Amygdala (tissue), 56 donors: ENCODE measurements at places on chromosomes 11 and 22.

- no peak for DNase-seq
Measured at GRCh38 chr11:17171343-17171742, 36.4 kb downstream of the PIK3C2A start.

DNA sequence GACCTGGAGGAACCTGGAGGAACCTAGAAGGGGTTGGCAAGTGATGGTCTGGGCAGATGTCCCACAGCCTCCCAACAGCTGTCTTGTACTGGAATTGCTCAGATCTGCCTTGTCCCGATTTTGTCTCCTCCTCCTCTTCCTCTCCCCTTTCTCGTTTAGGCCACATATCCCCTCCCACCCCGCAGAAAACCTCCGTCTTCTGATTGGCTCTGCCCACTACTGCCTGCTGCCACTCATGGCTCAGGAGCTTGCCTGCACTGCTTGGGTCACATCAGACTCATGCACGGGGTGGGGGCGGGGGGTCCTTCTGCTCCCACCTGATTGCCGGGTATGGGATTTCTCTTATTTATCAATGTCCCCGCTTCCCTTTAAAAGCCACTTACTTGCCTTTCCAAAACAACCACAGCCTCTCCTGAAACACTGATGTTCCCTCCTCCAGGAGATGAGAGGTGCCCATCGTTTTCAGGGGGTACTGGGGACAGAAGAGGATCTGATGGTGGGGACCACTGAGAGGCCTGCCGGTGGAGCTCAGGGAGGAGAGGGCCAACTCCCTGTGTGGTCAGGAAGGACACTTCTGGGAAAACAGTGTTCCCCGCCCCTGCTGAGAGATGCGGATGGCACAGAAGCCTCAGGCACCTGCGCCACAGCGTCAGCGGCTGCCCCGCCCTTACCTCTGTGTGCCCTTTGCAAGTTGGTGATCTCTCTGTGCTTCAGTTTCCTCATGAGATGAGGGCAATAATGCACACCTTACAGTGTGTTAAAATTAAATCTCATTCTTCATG lies 14.7 kb downstream of the TOM1 start:
- no peak for DNase-seq

GRCh38 chr22:46682011-46682731 lies 55.9 kb downstream of the CERK start:
- DNase-seq, result no peak

- no peak for DNase-seq
Measured at GRCh38 chr11:65918211-65919140, at the start of gene C11orf68. TSS of gene C11orf68 (minus strand) at chr11:65919062. CDS start at chr11:65919031, 31 bp downstream.

DNA sequence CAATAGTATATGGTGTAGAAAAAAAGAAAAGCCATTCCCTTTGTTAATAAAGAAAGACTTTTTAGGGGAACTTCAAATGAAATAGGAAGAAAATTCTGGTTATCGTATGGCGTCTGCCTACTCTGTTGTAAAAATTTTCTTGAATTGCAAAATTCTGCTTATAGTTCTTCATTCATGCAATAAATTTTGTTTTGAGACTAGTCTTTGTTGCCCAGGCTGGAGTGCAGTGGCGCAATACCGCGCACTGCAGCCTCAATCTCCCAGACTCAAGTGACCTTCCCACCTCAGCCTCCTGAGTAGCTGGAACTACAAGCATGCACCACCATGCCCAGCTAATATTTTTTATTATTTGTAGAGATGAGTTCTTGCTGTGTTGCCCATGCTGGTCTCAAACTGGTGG lies 5.8 kb downstream of the DDIAS start:
- DNase-seq, result no peak

- DNase-seq, result no peak
Measured at GRCh38 chr11:92771701-92772100, 197.8 kb upstream of the MTNR1B start.

DNA sequence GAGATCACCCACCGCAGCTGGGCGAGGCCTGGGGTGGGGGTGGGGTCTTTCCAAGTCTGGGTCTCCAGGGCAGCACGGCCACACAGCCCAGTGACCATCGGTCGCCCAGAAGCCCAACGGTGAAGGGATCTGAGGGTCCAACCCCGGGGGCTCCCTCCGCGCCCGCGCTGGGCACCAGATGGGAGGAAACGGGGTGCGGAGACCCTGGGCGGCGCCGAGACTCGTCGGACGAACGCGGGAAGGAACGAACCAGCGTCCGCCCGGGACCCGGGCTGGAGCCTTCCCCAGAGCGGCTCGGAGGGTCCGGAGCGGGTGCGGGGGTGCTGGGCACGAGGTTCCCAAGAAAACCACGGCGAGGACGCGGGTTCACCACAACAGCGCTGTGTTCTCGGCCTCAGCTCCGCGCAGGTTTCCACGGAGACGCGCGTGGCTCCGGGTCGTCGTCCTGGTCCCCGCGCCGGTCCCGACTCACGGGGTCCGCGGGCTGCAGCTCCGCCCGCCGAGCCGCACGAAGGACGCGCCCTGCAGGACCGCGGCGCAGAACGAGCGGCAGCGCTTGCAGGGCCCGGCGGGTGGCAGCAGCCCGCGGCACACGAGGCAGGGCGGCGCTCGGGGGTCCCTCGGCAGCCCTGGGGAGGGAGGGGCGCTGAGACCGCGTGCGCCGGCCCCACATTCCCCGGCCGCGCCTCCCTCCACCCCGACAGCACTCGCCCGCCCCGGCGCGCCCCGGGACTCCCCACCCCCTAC lies 2.3 kb upstream of the IL17REL start:
- DNase-seq, result no peak

DNA sequence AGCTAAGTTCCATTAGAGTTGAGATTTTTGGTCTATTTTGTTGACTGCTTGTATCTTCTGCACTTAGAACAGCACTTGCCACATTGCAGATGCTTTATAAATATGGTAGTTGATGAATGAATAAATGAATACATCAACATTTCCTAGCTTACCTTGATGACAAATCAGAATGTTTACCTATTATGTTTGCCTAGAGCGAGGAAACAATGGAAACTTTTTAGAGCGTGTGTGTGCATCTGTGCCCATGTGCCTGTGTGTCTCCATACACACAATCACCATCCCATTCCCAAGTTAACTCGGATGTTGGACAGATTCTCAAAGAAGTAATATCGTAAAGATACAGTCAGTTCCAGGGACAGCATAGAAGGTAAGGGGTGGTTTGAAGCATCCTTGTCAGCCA lies 139.1 kb downstream of the DBX1 start:
- DNase-seq, result no peak

GRCh38 chr11:97158243-97158642 lies 768.4 kb downstream of the JRKL start:
- DNase-seq, result no peak

- peak; percentile 50 for DNase-seq
Measured at GRCh38 chr11:113401718-113402117, 14.1 kb downstream of the ANKK1 start.

GRCh38 chr11:9206496-9206895 lies 58.7 kb downstream of the DENND5A start:
- no peak for DNase-seq

- no peak for DNase-seq
Measured at GRCh38 chr11:18016789-18017188, 3.9 kb upstream of the SERGEF start.

DNA sequence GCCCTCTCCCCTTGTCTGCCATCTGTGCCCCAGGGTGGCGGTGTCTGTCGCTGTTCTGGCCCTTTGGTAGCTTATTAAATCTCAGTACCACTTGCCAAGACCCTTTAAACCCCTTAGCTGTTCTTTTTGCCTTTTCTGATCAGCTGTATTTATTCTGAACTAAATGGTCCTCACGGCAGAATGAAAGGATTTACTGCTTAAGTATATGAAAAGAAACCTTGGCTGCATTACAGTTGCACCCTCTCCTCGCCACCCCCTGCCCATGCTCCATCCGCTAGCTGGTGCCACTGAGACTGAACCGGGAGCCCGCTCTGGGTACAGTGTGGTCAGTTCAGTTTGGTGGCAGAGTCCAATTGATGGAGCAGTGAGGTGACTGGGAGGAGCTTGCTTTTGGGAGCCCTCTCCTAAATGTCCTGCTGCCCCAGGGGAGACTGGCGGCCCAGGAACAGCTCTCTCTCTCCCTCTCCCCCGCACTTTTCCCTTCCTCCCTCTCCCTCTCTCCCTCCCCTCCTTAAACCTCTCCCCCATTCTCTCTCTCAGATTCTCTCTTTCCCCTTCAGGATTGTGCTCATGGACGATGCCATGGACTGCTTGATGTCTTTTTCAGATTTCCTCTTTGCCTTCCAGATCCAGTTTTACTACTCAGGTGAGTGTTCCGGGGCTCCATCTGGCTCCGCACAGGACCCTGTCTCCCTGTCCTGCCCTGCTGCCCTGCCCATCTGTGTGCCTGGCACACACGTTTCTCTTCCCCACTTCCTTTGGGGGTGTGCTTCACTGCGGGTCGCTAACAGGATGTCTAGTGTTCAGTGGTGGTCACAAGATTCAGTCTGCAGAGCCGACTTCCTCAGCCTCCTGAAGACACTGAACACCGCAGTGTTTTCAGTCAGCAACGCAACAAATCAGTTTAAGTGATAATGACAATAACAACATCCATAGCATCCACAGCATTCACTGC lies 21.8 kb downstream of the ARFGAP2 start:
- no peak for DNase-seq

GRCh38 chr11:2881981-2882375 lies 3.6 kb downstream of the CDKN1C start:
- no peak for DNase-seq

DNA sequence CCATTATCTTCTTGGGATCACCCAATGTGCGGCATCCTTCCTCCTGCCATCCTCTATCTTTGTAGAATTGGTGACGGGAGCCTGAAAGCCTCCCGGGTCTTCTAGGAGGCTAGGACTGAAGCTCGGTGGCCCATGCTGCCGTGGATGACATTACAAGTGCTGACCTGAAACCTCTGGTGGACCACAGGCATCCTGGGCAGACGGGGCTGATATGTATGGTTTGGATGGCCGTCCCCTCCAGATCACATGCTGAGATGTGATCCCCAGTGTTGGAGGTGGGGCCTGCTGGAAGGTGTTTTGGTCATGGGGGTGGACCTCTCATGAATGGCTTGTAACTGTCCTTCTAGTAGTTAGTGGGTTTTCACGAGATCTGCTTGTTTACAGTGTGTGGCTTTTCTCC lies 1525.8 kb downstream of the BRD1 start:
- DNase-seq, result no peak

- no peak for DNase-seq
Measured at GRCh38 chr22:21791635-21792625, 56.3 kb upstream of the YPEL1 start.

DNA sequence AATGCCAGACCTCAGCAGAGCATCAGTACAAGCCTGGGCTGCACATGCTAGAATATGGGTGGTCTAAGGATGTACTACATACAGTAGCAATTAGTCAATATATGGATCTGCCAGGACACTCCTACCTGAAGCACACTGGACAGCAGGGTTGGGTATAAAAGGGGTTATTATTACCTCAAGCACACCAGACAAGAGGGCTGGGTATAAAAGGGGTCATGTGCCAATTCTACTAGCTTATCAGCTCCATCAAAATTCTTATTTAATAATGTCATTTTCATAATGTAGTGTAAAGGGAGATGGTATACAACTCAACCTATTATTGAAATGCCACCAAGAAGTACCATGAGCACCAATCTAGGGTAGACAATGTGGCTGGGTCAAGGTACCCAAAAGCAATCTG lies 44.7 kb upstream of the PRODH start:
- DNase-seq, result no peak

- no peak for DNase-seq
Measured at GRCh38 chr11:70176940-70177689, 26.0 kb upstream of the FADD start.

DNA sequence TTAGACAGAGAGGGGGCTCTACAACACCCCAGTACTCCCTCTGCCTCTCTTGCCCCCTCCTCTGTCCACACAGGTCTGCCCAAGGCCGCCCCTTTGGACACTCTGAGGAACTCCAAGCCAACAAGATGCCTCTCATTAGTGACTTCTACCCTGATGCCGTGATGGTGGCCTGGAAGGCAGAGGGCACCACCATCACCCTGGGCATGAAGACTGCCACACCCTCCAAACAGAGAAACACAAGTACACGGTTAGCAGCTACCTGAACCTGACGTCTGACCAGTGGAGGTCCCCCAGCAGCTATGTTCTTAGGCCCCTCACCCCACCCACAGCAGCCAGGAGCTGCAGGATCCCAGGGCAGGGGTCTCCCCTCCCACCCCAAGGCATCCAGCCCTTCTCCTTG lies 125.1 kb downstream of the MED15 start:
- no peak for DNase-seq

DNA sequence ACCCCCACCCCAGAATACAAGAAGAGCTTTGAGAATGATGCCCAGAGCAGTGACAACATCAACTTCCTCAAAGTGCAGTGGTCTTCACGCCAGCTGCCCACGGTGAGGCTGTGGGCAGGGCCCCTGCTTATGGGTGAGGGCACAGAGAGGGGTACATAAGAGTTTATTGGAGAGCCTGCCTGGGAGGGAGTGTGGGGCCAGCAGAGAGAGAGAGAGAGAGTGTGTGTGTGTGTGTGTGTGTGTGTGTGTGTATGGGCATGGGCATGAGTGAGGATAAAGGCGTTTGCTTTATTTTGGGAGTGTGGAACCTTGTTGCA lies 9.5 kb downstream of the PHOX2A start:
- no peak for DNase-seq

GRCh38 chr22:44379817-44380755 lies 67.3 kb upstream of the SHISAL1 start:
- DNase-seq, result no peak

DNA sequence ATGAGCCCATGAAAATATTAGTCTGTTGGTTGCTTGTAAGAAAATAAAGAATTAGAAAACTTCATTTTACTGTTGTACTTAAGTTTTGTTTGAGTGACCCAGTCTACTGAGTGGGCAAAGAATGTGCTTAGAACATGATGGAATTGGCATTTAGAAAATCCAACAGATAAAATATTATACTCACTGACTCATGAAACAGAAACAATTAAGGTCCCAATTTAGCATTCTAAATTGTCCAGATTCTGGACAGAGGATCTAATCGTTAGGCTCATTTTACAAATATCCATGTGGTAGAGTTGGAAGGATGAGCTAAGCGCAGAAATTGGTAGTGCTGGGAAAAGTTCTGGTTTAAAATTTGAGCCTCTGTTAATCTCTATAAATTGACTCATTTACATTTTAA lies 45.4 kb downstream of the METTL15 start:
- no peak for DNase-seq

DNA sequence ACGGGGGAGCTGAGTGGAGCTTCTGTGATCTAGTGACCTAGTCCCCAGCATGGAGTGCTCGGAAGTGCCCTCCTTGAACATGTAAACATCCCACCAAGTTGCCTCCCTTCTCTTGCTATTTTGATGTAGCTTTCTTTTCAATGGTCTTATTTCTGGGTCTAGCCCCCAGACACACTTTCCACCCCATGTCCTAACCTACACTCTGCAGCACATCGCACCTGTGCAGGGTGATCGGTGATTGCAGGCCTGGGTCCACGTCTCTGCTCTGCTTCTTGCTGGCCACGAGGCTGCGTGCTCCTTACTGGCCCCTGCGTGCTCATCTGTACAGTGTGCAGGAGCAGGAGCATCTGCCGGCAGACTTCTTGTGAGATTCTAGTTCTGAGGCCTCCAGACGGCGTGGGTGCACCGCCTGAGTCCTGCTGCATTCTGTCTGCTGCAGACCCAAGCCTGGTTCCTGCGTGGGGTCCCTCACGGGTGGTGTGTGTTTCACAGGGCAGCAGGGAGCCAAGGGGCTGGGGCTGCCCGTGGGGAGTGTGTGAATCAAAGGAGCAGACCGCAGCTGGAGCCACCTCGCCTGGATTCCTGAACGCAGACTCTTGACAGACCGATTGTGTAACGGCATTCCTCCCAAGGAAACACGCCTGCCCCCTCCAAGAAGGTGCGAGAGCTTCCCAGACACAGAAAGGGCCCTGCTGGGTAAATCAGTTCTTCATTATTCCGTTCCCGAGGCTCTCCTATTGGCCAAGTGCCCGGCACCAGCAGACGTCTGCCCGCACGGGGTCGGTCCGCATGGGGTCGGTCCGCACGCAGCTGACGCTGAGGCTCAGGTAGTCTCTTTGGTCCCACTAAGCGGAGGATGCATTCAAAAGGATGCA lies 44.4 kb upstream of the MYEOV start:
- DNase-seq, result no peak
